ENCODE measurements at places on chromosomes 13 and 19.

GRCh38 chr19:20565321-20566018, at the start of gene ZNF737:
Gene ZNF737 (minus strand): TSS chr19:20565781. CDS start chr19:20565640, 141 bp downstream.
- DNase-seq, result peak; percentile 95

- no peak for DNase-seq
These were observed 91.6 kb downstream of the RYR1 start for GRCh38 chr19:38524994-38525634.

GRCh38 chr19:35267818-35268535, 785 bp upstream of the USF2 start:
- peak; percentile 73 for DNase-seq

DNA sequence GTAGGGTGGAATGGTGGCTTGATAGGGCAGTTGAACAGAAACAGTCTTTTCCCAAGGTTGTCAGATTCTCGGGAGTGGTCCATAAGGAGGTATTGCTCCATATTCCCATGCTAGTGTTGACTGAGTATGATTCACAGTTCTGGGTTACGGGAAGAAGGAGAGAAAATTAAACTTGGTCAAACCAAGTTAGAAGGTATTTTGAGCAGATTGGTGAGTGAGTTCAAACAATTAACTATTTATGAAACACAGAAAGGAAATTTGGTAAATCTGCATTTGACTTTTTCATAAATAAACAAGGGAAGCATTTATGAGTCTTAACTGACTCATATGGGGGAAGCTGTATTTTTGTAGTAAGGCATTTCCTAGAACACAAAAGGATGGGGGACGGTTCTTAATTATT, 2419.4 kb downstream of the PCDH9 start:
- DNase-seq, result no peak

DNA sequence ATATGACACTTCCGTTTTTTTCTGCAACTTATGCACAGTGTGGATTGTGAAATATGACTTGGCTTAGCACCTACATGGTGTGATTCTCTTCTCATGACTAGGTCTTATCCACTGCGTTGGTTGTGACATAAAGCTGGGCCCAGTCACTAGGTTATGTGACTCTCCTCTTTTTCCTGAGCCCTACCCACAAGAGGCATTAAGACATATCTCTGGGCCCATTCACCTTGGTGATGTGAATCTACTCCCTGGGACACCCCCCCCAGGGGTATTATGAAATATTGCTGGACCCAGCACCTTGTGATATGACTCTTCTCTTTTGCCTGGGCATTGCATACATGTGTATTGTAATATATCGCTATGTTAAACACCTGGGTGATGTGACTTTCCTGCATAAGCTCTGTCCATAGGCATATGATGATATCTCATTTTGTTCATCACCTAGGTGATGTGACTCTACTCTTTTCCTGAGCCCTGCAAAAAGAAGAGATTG, 85.8 kb upstream of the ZNF43 start:
- DNase-seq, result no peak

GRCh38 chr19:28920269-28921066, 292.5 kb downstream of the UQCRFS1 start:
- no peak for DNase-seq

DNA sequence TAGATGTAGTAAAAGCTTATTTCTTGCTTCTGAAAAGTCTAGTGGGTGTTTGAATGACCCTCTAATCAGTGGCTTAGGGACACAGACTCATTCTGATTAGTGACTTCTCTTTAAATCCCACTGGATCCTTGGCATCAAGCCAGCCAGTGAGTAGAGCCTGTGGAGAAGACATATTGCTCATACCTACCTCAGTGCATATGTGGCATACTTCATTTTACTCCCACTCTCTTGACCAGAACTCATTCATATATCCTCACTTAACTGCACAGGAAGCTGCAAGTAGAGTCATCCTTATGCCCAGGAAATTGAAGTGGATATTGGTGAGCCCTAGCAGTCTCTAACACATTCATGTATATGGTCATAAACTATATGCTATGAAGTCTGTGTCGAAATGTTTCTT, 148.3 kb downstream of the PDS5B start:
- no peak for DNase-seq

DNA sequence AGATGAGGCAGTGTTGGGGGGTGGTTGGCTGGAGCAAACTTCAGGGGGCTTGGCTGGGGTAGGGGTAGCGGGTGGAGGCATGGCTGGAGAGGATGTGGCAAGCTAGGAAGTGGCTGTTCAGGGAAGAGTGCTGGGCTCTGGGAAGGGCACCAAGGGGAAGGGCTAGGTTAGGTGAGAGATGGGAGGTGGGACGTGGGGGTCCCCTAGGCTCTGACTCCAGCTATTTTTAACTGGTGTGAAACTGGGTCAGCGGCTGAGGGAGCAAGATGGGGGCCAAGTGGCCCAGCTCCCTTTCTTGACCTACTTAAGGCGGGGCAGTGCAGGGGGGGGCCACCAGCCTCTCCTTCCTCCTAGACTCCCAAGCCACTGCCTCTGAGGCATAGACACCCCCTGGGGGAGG, 7.3 kb downstream of the KCNC3 start:
- no peak for DNase-seq

Measured in stimulated activated naive B cell treated with anti-CD40 and anti-IgM and Interleukin-4, amounts not matched to agents 10 μg/mL and 1 μg/mL and 100 μg/mL, for 72 hours (primary cell).